ENCODE measurements at places on chromosomes 1 and 21.

- DNase-seq, result no peak
Observed at GRCh38 chr1:205570173-205570501, 61.7 kb downstream of the ELK4 start.

- no peak for DNase-seq
Observed at GRCh38 chr1:171550050-171550449, 64.7 kb downstream of the PRRC2C start.

- no peak for DNase-seq
Observed at GRCh38 chr21:44854391-44854663, 19.2 kb downstream of the PTTG1IP start.

GRCh38 chr1:188986745-188987417 lies 1490.8 kb downstream of the BRINP3 start:
- no peak for DNase-seq

- DNase-seq, result no peak
Observed at GRCh38 chr21:45361033-45361997, 43.6 kb upstream of the COL18A1 start.

GRCh38 chr1:19381261-19381660 lies 69.1 kb downstream of the SLC66A1 start:
- no peak for DNase-seq

DNA sequence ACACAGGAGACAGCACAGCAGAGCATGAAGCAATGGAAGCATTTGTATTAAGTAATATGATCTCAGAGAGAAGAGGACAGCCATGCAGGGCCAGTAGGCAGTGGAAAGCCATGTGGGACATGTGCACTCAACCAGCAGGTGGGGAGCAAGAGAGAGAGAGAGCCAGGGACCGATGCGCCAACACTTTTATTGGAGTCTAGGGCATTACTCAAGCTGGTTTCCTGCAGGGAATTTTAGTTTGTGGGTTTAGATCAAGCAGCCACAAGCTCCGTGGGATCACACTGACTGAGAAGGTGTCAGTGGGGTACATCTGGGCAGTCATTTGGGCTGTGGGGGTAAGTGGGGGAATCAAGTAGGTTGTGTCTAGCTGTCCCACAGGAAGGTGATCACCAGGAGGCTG lies 137.1 kb downstream of the PCBP3 start:
- DNase-seq, result no peak

DNA sequence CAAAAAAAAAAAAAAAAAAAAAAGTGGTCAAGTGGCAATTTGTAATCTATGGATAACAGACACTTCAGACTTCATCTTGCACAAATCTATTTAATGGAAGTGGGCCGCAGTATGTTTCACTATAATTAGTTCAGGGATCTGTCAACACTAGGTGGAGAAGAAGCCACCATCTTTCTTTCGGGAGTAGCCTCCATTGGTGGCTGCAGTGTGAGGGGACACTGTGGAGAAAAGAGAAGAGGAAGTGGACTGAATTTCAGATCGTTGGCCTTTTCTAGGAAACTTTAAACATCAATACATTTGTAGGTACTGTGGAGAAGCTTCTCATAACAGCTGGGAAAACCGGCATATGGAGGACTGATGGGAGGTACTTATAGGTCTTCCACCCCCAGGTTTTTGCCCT lies 8.0 kb upstream of the ELAPOR1 start:
- DNase-seq, result no peak

GRCh38 chr1:1534401-1535154 lies 5.8 kb downstream of the TMEM240 start:
- no peak for DNase-seq

GRCh38 chr1:65554829-65555228 lies 134.4 kb downstream of the LEPR start:
- DNase-seq, result no peak
